ENCODE measurements at places on chromosomes 1 and 21. TPM values are rescaled to one million over a fixed set of nuclear protein-coding genes. Genes with fewer than 3 reads are reported as not detected.

DNA sequence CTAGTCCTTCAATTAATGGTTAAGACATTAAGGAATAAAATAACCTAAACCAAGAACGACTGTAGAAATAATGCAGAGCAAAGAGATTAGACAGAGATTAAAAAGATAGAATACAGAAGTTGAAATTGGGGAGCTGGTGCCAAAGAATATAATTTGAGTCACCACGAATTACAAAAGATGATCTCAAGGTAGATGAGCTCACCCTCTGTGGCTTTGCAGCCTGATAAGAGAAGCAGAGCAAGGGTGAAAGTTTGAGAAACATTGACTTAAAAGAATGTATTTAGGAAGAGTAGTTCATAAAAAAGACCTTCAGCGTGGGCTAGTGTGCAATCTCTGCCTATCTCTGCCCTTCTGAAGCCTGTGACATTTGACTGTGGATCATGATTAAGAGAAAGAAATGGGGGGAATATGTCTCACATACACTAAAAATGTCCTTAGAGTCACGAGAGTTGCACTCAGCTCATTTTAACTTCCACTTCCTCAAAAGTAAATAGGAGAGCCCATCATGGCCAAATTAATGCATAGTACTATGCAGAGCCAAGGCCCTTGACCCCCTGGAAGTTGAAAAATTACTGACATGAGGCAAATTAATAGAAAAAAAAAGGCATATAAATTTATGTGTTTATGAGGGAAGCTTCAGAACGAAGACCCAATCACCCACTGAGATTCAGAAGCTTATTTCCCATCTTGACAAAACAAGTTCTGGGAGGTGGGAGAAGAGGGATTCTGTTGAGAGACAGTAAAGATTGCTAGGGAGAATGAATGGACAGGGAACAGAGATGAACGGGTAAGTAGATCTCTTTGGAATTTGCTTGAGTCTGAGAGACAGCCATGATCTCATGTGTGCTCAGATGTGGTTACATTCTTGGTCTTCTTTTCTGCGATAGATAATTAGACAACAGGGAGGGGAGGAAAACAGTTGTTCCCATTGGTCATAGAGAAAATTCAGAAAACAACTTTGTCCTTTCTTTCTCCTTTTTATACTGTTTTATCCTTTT is 395.4 kb upstream of the LRRC7 start:
- DNase-seq = no peak

NES gene
- 12.7 TPM for polyA plus RNA-seq

- DNase-seq = no peak
Measured at GRCh38 chr21:43696214-43696613, 22.7 kb upstream of the PDXK start.

DNA sequence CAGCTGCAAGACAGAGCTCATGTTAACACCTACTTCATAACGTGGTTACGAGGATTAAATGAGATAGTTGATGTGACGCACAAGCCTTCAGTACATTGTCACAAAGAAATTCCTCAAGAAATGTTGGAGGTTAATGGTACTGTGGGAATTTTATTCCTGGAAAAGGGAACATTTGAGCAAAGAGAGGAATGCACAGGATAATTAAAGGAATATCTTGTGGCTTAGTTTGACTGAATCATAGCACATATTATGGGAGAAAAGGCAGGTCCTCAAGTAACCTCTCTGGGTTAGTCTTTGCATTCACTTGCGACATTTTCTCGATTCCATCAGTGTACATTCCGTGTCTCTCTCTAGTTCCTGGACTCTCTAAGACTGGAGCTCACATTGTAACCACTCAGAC is 300.2 kb upstream of the DUSP10 start:
- no peak for DNase-seq

DNA sequence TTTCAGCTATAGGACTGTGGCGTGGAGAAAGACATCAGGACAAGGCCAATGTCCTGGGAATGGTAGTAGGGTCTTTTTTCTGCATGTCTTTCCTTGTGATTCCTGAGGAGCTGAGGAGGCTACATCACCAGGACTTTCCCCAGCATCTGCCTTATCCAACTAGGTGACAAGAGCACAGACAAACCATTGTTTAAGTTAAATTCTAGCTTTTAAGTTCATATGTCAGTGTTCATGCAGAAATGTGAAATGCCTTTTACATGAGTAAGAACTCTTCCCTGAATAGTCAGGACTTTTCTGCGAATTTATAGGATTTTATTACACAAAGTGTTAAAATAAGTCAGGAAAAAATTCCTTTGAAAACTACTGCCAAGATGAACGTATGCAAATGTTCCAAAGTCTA is 154.2 kb downstream of the PTGER3 start:
- DNase-seq = no peak

MED8 gene
- polyA plus RNA-seq = 41.1 TPM

DNA sequence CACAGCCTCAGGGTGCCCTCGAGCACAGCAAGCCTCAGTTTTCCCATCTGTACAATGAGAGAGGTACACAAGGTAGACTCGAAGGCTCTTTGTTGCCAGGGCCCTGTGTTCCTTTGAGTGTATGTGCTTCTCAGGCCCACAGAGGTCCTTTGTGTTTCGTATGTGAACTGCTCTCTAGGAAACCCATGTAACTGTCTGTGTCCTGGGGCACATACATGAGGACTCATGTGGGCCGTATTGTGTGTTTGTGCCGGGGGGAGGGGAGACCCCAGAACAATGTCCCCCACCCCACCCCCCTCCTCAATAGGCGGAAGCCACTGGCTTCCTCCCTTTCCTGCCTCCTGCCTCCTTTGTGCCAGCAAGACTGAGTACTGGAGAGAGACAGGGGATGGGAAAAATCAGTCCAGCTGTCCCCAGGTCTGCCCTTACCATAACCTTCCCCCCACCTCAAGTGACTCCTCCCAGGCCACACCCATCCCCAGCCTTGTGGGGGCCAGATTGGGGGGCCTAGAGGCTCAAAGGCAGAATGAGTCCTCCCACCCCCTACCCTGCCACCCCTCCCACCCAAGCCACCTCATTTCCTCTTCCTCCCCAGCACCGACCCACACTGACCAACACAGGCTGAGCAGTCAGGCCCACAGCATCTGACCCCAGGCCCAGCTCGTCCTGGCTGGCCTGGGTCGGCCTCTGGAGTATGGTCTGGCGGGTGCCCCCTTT is at the start of gene TIE1:
TIE1 (plus strand) TSS at position 605 of the 717 bp plus-strand sequence; CDS start at position 695, 90 bp downstream.
- no peak for DNase-seq

Measured in brain (organoid and tissue), 16 donors.